Activated naive CD8-positive, alpha-beta T cell treated with anti-CD3 and anti-CD28 coated beads, Interleukin-2, amount 10 ng/mL, durations not matched to agents 7 days and 5 days (primary cell): ENCODE measurements at places on chromosomes 11 and 22. TPM values are rescaled to one million over a fixed set of nuclear protein-coding genes. Genes with fewer than 3 reads are reported as not detected.

Gene APOL4
- total RNA-seq: 6.5 TPM

DNA sequence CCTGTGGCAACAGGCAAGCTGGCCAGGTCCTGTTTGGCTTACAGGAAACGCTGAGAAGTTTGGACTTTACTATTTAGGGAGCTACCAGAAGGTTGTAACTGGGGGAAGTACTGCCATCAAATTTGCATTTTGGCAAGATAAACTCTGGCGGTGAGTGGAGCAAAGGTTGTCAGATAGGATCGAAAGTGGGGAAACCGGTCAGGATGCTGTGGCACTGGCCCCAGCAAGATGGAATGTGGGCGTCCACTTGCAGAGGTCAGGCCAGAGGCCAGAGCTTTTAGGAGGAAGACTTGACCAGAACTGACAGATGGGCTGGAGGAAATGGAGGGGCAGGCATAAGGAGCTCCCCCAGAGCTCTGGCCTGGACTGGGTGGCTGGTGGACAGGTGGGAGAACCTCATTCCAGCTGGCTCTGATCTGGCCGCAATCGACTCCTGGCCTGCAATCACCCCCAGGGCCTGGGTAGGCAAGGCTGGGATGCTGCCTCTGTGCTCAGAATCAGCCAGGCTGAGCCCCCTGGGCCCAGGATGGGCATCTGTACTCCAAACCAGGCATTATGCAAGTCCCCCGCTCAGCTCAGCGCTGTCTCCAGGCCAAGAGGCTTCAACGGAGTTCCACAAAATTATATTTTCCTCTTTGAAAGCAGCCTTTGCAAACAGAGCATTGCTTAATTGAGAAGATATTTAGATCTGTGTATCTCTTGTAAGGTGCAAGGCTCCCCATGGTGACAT lies 178.3 kb upstream of the NECTIN1 start:
- H3K27ac ChIP-seq: no peak overlapping the region
- no peak overlapping the region for H3K4me3 ChIP-seq
- no peaks in the 10 kb centered on the region for H3K4me1 ChIP-seq
- H3K27me3 ChIP-seq: peaks cover 10% of the 10 kb centered on the region

- H3K27ac ChIP-seq: peak overlapping the region; percentile 16
- no peak overlapping the region for H3K4me3 ChIP-seq
- H3K36me3 ChIP-seq: peaks cover 1% of the 10 kb centered on the region
- DNase-seq: no peak
- H3K4me1 ChIP-seq: peaks cover 30% of the 10 kb centered on the region
Measured at GRCh38 chr11:75262436-75262835, 21.9 kb downstream of the TPBGL start.

DNA sequence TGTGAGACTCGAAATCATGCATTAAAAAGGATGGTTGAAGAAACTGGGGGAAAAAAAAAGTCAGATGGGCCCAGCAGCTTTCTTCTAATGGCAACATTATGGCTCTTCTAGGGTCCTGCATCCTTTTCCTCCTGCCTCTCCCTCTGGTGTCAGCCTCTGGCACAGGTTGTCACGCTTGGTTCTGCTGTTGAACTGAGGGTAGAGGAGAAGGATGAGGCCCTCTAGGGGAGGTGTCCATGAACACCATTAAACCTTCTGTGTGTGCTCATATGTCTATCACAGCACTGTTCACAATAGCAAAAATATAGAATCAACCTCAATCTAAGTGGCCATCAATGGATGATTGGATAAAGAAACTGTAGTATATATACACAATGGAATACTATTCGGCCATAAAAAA lies 36.0 kb downstream of the BUD13 start:
- no peak for DNase-seq
- H3K27ac ChIP-seq: no peak overlapping the region
- no peaks in the 10 kb centered on the region for H3K27me3 ChIP-seq
- no peak overlapping the region for H3K4me3 ChIP-seq
- H3K36me3 ChIP-seq: peaks cover 2% of the 10 kb centered on the region
- peaks cover 15% of the 10 kb centered on the region for H3K4me1 ChIP-seq

- DNase-seq: peak; percentile 56
- no peaks in the 10 kb centered on the region for H3K36me3 ChIP-seq
- H3K4me3 ChIP-seq: peak overlapping the region; percentile 77
- peaks cover 9% of the 10 kb centered on the region for H3K4me1 ChIP-seq
- H3K27me3 ChIP-seq: peaks cover 57% of the 10 kb centered on the region
Measured at GRCh38 chr22:20436307-20436767, 1.3 kb downstream of the SCARF2 start.

DNA sequence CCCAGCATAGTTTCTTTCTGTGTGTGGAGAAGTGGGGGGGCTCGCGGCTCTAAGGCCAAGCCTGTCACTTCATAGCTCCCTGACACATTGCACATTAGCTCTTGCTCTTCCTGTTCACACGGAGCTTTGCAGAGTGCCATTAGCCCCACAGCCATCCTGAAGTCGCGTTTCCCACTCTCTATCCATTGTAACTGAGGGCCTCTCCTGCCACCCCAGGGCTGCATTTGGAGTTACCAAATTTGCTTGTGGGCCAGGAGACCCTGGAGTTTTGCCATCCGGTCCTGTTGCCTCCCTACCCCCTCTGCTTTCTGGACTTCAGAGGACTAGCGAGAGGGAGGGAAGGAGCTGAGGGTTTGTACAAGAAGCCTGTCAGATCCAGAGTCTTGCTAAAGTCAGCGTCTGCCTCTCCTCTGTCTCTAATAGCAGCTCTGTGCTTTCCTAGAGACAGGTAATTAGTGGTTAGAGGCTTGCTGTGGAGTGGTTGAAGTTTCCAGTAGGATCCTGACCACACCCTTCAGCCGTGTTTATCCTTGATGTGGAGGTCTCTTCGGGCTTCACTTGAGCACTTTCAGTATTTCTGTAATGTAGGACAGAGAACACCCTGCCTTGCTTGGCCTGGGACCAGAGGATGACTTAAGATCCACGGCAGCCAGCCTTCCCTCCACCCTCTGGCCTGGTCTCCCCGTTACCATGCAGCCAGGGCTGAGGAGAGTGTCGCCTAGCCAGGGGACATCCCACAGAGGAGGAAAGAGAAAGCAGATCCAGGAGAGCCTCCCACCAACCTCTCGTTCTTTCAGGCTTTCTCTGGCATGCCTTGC lies 14.1 kb downstream of the DCPS start:
- peaks cover 37% of the 10 kb centered on the region for H3K4me1 ChIP-seq
- peak overlapping the region; percentile 93 for H3K27ac ChIP-seq
- peaks cover 29% of the 10 kb centered on the region for H3K36me3 ChIP-seq
- peak overlapping the region; percentile 77 for H3K4me3 ChIP-seq
- no peaks in the 10 kb centered on the region for H3K27me3 ChIP-seq
- peak; percentile 49 for DNase-seq

DNA sequence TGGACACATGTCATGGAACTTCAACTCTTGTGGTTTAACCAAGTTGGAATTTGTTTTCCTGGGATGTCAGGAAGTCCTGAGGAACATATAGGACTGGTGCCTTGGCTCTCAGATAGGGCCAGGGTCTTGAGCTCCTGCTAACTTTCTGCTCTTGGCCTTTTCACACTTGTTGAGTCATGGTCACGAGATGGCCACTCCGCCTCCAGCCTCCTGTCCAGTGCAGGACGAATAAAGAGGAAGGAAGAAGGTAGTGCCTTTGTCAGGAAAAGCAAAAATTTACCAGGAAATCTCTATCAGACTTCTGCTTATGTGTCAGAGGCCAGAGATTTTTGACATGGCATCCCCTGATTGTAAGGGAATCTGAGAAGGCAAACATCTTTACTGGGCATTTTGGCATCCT lies 89.1 kb upstream of the ARHGAP20 start:
- DNase-seq: no peak
- no peak overlapping the region for H3K27ac ChIP-seq
- no peak overlapping the region for H3K4me3 ChIP-seq
- no peaks in the 10 kb centered on the region for H3K4me1 ChIP-seq

DNA sequence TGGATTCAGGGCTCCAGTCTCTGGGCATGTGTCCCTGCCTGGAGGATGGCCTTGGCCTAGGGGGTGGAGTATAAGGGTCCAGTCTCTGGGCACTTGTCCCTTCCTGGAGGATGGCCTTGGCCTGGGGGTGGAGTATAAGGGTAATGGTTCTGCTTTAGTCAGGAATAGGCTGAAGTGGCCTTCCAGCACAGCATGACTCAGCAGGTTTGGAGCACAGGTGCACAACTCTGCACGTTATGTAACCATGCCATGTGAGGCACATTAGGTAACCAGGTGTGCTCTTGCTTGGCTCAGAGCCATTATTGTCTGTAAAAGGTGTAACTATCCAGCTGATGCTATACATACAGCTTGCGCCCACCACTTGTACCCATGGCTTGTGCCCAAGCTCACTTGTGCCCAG lies 48.4 kb upstream of the POLD3 start:
- H3K36me3 ChIP-seq: no peaks in the 10 kb centered on the region
- no peaks in the 10 kb centered on the region for H3K27me3 ChIP-seq
- H3K4me1 ChIP-seq: no peaks in the 10 kb centered on the region
- no peak overlapping the region for H3K4me3 ChIP-seq
- H3K27ac ChIP-seq: peak overlapping the region; percentile 46

GRCh38 chr11:120625565-120625964 lies 114.0 kb downstream of the GRIK4 start:
- H3K27ac ChIP-seq: no peak overlapping the region
- no peak for DNase-seq
- H3K4me3 ChIP-seq: no peak overlapping the region
- peaks cover 2% of the 10 kb centered on the region for H3K27me3 ChIP-seq
- H3K4me1 ChIP-seq: no peaks in the 10 kb centered on the region

DNA sequence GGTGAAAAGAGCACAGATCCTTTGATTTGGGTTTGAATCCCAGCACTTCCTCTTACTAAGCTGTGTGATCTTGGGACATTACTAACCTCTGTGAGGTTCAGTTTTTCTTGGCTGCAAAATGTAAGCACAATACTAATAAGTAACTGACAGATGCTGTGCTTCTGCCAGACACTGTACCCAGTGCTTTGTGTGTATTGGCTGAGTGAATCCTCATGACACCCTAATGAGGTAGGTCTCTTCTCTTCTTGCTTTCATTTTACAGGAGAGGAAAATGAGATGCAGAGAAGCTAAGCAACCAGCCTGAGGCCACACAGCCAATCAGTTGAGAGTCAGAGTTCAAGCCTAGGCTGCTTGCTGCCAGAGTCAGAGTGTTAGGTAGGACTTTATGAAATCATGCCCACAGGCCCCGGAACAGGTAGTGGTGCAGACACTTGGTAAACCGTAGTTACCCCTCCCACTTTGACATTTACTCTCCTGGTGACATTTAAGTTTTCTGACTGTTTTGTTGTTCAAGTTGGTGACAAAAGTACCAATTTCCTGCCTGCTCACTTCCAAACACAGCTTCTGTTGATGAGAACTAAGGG lies 21.2 kb downstream of the PTPRJ start:
- DNase-seq: peak; percentile 72
- peaks cover 63% of the 10 kb centered on the region for H3K4me1 ChIP-seq
- H3K27ac ChIP-seq: peak overlapping the region; percentile 97
- peak overlapping the region; percentile 80 for H3K4me3 ChIP-seq
- peaks cover 14% of the 10 kb centered on the region for H3K36me3 ChIP-seq
- no peaks in the 10 kb centered on the region for H3K27me3 ChIP-seq

- H3K27me3 ChIP-seq: peaks cover 10% of the 10 kb centered on the region
- H3K4me1 ChIP-seq: peaks cover 7% of the 10 kb centered on the region
- no peak overlapping the region for H3K4me3 ChIP-seq
- DNase-seq: no peak
Measured at GRCh38 chr11:33021937-33022336, 6.3 kb downstream of the DEPDC7 start.

- no peak overlapping the region for H3K4me3 ChIP-seq
- H3K36me3 ChIP-seq: peaks cover 5% of the 10 kb centered on the region
- no peak overlapping the region for H3K27ac ChIP-seq
- no peaks in the 10 kb centered on the region for H3K4me1 ChIP-seq
- no peak for DNase-seq
- peaks cover 41% of the 10 kb centered on the region for H3K27me3 ChIP-seq
Measured at GRCh38 chr22:19652316-19652715, 62.0 kb upstream of the SEPTIN5 start.

- H3K4me1 ChIP-seq: peaks cover 12% of the 10 kb centered on the region
- H3K27me3 ChIP-seq: peaks cover 2% of the 10 kb centered on the region
- H3K27ac ChIP-seq: no peak overlapping the region
- H3K36me3 ChIP-seq: no peaks in the 10 kb centered on the region
- H3K4me3 ChIP-seq: no peak overlapping the region
- DNase-seq: no peak
Measured at GRCh38 chr11:128573638-128574037, 13.7 kb downstream of the ETS1 start.

GRCh38 chr11:45388472-45388871 lies 102.3 kb upstream of the SYT13 start:
- H3K27me3 ChIP-seq: peaks cover 16% of the 10 kb centered on the region
- DNase-seq: no peak
- H3K4me1 ChIP-seq: peaks cover under 1% of the 10 kb centered on the region
- no peaks in the 10 kb centered on the region for H3K36me3 ChIP-seq

GRCh38 chr11:110362971-110363509 lies 66.6 kb upstream of the RDX start:
- no peaks in the 10 kb centered on the region for H3K27me3 ChIP-seq
- H3K4me1 ChIP-seq: peaks cover 10% of the 10 kb centered on the region
- no peak for DNase-seq
- H3K27ac ChIP-seq: peak overlapping the region; percentile 10
- peaks cover 2% of the 10 kb centered on the region for H3K36me3 ChIP-seq
- peak overlapping the region; percentile 10 for H3K4me3 ChIP-seq

DNA sequence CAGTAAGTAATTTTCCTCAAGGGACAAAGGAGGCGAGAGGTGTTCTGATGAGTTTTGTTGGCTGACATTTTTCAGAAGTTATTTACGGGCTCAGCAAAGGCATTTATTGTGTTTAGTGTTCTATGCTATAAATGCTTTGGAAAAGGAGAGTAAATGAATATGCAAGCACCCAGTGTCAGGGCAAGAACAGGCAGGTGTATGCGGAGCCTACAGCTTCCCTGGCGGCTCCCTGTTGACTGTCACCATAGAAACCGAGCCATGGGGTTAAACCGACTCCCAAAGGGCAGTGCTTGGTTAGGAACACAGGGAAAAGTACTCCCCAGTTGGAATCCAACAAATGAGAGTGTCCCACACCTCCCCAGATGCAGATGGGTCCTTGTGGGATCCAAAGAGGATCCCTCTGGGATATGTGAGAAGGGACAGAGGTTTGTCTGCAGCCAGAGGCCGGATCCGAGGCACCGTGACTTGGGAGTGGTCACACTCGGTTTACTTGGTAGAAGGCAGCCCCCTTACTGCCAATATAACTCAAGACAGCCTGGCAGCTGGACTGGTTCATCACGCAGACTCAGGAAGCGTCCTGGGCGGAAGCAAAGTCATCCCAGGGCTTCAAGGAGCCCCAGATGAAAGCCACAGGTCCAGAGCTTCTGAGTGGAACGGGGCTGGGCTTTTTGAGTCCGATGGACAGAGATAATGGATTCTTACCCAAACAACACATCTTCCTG lies 329.7 kb downstream of the CTTN start:
- H3K4me3 ChIP-seq: no peak overlapping the region
- no peak for DNase-seq
- H3K27ac ChIP-seq: no peak overlapping the region
- H3K36me3 ChIP-seq: no peaks in the 10 kb centered on the region
- H3K27me3 ChIP-seq: peaks cover 3% of the 10 kb centered on the region
- H3K4me1 ChIP-seq: no peaks in the 10 kb centered on the region
